ENCODE measurements at places on chromosomes 11 and 22.

DNA sequence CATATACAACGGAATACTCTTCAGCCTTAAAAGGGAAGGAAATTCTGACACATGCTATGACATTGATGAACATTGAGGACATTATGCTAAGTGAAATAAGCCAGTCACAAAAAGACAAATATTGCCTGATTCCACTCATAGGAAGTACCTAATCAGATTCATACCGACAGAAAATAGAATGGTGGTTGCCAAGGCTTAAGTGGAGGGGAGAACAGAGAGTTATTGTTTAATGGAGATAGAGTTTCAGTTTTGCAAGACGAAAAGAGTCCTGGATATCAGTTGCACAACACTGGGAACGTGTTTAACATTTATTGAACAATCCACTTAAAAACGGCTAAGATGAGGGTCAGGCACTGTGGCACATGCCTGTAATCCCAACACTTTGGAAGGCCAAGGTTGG lies 45.6 kb upstream of the HIPK3 start:
- no peak for DNase-seq

DNA sequence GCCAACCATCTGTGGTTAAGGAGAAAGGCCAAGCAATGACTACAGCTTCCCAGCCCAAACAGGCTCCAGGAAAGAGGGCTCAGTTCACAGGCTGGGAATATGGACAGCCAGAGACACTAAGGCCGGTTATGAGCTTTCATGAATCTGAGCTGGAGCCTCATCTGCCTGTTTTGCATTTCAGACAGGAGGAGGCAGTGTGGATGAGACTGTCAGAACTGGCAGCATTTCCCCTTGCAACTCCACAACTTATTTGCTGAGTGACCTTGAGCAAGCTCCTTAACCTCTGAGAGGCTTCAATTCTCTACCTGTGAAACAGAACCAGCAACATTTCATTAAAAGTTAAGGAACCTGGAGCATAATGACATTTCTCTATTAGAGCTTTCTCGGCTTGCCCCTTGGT lies 264.0 kb downstream of the ETS1 start:
- DNase-seq: no peak

DNA sequence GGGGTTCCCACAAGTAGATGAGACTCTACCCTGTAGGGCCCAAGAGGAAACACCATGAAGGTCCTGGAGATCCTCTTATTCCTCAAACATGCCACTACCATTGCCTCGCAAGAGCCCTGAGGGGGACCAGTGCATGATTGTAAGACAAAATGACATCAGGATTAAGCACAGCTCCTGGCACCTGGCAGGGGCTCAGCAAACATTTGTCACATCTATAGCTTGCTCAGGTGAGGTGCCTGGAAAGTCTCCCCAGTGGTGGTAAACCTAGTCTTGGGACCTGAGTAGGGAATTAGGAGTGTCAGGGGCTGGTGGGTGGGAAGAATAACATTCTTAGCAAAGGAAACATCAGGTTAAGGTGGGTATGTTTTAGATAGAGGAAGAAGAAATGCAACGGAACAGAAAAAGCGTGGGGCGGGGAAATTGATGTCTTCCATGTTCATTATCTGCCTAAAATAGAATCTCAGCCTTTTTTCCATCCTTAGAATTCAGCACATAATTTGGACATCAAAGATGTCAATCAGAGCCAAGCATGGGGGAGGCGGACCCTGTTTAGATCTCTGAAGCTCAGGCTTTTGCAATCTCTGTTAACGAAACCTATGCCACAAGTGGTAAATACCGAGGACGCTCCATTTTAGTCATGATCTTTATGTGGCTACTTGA lies 924 bp downstream of the YPEL1 start:
- DNase-seq: no peak

DNA sequence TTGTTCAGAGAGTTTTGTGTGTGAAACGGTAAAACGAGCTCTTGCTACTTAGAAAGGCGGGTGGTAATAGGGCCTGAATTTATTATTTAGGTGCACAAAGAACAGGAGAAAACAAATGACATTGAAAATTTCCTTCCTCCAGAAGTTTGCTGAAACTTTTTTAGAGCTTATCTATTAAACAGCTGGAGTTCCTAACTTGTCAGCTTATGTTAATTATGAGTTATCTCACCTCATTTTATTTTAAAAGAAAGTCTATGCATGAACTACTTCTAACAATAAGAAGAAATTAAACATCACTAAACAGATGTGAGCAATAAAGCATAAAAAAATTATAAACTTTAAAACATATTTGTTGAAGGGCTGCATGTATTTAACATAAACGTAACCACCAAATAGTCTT lies 373.9 kb upstream of the ANO3 start:
- DNase-seq: no peak

DNA sequence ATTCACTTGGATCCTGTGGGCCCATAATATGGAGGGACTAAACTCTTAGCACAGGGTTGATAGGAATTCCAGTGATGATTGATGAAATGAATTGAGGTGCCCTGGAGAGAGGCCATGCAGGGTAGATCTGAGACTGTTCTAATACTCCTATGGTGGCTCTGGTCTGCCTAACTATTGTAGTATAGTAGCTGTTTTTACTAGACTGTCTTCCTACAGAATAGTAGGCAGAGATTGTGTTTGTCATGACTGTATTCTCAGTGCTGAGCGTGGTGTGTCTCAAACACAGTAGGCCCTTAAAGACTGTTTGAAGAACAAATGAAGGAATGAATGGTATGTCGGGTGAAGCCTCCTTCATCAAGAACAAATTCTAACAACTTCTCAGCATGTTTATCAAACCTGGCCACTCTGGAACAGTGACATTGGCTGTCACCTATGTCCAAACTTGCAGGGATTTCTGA lies 107.0 kb upstream of the SESN3 start:
- DNase-seq: no peak

DNA sequence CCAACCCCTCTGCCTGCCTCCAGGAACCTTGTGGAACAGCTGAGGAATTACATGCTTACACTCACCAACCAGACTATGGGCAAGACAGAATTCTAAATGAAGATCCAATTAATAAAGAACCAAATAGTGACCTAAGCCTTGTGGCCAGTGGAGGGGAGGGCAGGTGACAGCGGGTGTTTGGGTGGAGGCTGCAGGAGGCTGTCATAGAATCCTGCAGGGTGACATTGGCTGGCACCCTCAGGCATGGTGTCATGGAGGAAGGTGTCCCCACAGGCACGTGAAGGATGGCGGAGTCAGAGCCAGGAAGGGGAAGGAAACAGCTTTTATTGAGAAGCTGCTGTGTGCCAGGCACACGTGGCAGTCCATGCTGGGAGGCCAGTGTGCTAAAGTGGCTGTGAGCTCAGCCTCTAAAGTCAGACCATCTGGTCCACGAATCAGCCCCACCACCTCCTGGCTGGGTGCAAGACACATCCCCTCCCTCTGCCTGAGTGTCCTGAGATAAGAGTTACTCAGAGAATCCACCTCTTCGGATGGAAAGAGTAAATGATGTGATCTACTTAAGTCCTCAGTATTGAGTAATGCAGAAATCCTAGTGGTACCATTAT lies 8.7 kb downstream of the MYO18B start:
- no peak for DNase-seq

- DNase-seq: no peak
Measured at GRCh38 chr22:19878461-19879245, 24.0 kb upstream of the GNB1L start.

GRCh38 chr11:35099278-35100012 lies 39.5 kb upstream of the CD44 start:
- DNase-seq: no peak

DNA sequence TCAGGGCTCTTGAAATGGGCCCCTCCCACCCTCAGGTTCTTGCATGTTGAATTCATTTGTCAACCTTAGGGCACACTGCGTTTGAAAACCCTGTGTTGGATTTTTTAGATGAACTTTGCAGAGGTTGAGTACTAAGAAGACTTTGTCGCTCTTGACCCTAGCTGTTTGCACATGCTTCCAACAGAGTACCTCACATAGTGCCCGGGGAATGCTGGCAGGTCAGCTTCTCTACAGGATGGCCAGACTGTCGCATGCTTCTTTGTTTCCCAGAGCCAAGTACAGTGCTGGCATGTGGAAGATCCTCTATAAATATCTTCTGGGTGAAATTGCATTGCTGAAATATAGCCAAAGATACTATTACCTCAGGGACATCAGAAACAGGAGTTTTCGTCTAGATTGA lies 59.9 kb downstream of the FAT3 start:
- DNase-seq: no peak

DNA sequence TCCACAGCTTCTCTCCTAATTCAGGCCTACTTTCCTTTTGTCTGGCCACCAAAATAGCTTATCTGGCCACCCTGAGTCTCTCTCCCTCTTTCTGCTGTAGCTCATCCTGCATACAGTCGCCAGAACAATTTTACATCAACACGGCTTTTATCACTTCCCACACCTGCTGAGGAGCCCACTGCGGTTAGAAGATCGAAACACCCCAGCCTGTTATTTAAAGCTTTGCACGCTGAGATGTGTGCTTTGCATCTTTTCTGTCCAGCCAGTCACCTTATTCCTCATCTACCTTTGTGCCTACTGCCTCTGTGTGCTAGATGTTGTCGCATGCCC lies 96.0 kb downstream of the COMMD9 start:
- DNase-seq: no peak

- DNase-seq: no peak
Measured at GRCh38 chr11:15775797-15776196, 580.5 kb downstream of the SOX6 start.

GRCh38 chr11:73403541-73403940 lies 27.3 kb downstream of the RELT start:
- DNase-seq: no peak

GRCh38 chr11:79128291-79128690 lies 312.5 kb downstream of the TENM4 start:
- DNase-seq: no peak

GRCh38 chr22:37502342-37503182 lies 16.4 kb upstream of the MFNG start:
- no peak for DNase-seq

DNA sequence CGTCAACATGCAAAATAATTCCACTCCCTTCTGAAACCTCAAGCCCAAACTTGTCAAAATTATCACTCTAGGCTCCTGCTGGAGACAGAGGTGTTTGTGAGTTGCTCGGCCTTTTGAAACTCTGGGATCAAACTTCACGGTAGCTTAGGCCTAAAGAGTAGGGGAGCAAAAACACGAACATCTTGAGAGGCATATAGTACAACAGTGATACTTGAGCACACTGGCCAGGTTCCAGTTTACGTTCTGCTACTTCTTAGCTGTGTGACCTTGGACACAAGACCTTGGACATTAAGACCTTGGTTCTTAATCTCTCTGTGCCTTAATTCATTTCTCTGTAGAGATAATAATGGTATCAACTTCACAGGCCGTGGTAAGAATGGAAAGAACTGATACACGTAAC lies 123.5 kb upstream of the LMO1 start:
- no peak for DNase-seq

DNA sequence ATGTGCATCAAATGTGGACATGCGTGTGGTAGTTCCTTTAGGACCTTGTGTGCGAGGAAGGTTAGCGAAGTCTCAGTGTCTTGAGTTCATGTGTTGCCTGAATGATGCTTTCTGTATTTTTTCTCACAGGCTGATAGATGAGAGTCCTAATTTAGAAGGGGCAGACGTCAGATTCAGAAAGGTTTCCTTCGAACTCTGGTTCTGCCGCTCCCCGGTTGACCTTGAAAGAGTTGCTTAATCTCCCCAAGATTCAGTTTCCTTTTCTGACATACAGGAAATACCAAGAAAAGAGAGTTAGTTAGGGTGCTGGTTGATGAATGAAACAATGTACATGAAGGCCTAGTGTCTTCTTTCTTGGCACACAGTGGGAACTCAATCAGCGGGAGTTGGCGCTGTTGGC lies 35.9 kb upstream of the TTC12 start:
- no peak for DNase-seq

DNA sequence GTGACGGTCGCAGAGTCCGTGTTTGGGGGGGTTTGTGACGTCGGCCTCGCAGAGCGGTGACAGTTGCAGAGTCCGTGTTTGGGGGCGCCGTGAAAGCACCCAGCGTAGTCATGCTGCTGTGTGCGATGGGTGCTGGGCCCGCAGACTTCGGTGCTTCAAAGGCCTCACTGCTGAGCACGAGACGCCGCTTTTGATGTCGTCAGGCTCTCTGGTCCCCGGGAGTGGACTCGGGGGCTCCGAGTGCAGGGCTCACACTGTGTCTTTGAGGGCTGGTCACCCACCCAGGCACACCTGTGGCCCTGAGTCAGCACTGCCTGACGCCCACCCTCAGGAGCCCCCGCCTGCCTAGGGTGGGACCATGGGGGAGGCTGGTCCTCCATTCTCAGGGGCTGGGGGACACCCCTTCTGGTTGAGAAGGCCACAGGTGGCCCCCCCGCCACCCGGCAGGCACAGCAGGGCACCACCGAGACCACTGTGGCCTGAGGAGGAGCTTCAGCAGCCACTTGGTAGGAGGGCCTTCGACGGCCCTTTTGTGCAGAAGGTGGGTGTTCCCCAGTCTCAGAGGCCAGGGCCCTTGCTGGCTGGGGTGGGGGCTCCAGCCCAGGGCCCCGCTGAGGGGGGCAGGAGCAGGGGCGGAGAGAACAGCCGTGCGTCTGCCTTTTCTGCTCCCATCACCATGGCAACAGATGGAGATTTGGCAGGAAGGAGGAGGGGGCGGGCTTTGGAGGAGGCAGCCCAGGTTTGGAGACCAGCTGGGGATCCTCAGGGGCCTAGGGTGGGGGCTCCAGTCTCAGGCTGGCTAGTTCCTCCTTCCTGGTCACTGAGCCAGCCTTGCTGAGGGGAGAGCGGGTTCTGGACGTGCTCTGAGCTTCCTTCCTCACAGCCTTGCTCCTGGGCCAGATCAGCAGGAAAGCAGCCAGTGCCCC lies 20.9 kb downstream of the BRSK2 start:
- DNase-seq: no peak

GRCh38 chr11:69209421-69210309 lies 53.9 kb downstream of the SMIM38 start:
- DNase-seq: no peak

DNA sequence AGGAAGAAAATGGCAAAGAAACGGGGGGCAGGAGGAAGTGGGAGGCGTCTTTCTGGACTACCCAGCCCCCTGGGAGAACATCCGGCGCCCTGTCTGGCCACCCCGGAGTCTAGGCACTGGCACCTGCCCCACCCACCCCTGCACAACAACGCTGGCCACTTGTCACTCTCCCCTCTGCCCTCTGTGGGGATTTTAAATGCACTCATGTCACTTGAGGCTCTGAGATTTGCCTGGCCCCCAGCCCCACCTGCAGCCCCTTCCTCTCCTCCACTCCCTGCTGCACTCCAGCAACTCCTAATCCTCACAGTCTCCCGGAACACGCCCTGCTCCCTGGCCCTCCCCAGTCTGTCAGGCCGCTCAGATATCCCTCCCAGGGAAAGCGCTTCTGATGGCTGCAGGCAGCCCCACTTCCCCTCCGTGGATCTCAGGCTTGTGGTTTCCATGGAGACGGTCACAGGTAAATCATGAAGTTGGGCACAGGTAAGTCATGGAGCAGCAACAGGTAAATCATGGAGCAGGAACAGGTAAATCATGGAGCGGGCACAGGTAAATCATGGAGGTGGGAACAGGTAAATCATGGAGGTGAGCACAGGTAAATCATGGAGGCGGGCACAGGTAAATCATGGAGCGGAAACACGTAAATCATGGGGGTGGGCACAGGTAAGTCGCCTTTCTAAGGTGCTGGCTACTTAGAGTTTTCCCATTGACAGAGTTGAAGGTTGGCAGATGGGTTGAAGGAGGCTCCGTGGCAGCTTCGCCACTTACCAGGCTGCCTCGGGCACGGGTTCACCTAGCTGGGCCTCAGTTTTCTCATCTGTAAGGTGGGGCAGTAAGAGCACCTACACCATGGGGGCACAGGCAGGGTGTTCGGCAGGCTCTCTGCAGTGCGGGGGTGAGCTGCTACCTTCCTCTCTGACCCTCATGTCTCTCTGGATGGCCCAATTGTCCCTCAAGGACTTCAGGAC lies 79.0 kb upstream of the SHISAL1 start:
- DNase-seq: no peak

GRCh38 chr22:23071230-23072076 lies 1.1 kb downstream of the GNAZ start:
- DNase-seq: no peak
